ENCODE measurements at places on chromosomes 6 and 20.
A peak's percentile ranks its signal among the peaks of the same experiment; 100 is the strongest.

- no peak for DNase-seq
Observed at GRCh38 chr6:155377061-155377460, 62.8 kb upstream of the TFB1M start.

GRCh38 chr6:2116496-2116895 is 128.9 kb downstream of the GMDS start:
- no peak for DNase-seq

DNA sequence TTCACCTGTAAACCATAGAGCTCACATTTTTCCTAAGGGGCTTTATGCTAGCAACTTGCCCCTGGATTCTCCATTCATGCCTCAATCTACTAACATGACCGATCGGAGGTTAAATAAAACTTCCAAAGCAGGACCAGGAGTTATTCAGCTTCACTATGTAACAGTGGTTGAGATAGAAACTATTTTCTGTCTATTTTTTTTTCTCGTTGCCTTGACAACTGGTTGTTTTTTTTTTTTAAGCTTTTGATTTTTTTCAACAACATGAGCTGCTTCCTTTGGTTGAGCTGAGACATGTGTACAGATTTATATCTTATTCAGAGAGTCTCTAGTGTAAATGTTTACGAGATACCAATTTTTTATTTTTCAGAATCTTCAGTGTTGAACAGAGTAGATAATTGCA is 85.7 kb downstream of the SHLD1 start:
- no peak for DNase-seq

DNA sequence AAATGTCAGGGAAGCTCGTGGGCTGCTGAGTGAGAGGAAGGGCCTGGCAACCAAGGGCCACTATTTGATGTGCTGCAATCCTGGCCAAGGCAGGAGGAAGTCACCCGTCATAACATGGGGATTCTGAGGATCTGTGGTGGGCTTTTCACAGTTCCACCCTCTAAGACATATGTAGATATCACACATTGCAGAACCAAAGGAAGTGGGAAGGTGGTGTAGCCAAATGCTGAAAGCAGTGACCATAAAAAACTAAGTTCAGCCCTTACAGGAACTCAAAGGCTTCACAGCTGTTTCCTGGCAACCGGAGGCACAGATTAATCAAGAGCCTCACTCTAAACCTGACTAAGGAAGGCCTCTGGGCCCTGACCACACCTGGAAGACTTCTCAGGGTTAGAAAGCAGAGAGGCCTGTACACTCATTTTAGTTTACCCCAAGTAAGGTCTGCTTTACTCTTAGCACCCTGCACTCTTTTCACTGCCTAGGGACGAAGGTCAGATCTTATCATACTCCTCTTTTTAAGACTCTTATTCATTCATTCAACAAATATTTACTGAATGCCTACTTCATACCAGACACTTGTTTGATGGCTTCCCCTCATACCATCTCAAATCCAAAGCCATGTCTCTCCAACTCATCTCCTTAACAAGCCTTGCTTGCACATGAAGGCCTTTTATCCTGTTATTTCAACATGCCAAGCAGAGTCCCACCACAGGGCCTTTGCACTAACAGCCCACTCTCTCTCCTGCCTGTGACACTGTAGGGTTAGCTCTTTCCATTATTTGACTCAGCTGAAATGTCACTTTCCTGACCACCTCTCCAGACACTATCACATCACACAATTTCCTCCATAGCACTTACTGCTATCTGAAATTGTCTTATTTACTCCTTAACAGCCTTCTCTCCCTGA is 2.6 kb downstream of the UBE2V1 start:
- DNase-seq = peak; percentile 59

- no peak for DNase-seq
Observed at GRCh38 chr6:161745594-161746141, 471.8 kb upstream of the AGPAT4 start.

DNA sequence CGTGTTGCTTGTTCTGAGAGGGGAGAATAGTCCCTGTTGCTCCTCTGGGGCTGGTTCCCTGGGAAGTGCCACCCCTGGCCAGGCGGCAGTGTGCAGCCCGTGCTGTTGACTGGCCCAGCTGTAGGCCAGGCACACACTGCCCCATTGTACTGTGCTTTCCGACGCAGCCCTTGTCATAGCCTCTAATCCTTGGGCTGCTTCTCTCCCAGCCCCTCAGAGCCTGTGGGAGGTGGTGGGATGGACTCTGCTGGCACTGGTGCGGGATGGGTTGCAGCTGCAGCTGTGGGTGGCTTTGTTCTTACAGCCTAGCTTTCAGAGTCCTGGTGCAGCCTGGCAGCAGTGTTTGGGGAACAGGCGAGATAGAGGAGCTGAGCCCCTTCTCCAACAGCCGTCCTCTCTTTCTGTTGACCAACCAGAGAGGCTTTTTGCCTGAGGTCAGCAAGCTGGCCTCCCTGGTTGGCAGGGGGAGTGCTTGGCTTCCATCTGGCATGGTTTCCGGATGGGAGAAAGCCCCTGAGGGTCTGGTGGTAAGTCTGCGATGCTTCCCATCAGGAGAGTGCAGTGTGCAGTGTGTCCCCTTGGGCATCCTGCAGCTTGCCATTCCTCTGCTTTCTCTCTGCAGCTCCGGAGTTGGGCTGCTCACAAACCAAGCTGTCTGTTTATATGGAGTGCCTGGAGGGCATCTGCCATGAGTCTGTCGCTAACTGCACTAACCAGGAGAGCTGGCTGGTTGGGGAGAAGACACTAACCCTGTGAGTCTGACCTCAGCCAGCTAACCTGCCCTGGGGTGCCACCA is 12.1 kb downstream of the TJAP1 start:
- no peak for DNase-seq

All from hematopoietic multipotent progenitor cell treated with erythropoietin and hydrocortisone succinate and interleukin-3 and kit ligand, for 17 days (in vitro differentiated cells).